ENCODE measurements at places on chromosomes 1 and 21.
A peak's percentile ranks its signal among the peaks of the same experiment; 100 is the strongest.

GRCh38 chr1:202255343-202255742, 61.7 kb downstream of the LGR6 start:
- no peak for DNase-seq

GRCh38 chr21:41680444-41681347, 86.2 kb downstream of the RIPK4 start:
- DNase-seq, result no peak

- no peak for DNase-seq
Observed at GRCh38 chr21:42490720-42491119, 5.3 kb downstream of the RSPH1 start.

- no peak for DNase-seq
Observed at GRCh38 chr21:28423521-28424190, 569.0 kb downstream of the LTN1 start.

DNA sequence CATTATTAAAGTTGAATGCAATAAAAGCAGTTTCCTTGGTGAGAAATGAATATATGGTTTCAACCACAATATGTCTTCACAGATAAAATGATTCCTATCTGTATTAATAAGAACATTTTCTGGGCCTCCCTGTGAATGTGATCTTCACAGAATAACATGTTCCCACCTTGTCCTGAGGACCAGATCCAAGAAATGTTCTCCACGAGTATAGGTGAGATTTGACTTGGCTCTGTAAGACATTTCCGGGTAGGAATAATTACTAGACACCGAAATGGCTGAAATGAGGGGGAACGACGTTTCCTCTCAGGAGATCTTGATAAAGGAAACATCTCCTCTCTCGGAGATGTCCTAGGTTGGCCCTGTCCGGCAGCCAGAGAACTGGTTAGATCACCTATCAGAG, 61.4 kb downstream of the CLIC6 start:
- DNase-seq, result no peak

DNA sequence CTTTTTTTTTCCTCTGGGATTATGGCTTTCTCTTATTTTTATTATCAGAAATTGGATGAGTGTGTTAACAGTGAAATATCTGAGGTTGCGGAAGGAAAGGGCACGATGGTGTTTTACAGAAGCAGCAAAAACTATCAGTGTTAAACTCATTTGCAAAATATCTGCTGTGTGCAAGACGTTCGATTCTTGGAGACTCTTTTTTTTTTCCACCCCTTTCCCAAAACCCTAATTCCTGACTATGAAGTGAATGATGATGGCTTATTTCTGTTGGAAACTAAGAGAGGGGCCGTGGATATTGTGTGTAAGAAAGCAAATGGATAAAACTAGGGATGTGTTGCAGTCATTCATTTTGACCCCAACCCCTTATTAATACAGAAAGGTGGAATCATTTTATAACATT, 677 bp downstream of the NCAM2 start:
- DNase-seq, result no peak

DNA sequence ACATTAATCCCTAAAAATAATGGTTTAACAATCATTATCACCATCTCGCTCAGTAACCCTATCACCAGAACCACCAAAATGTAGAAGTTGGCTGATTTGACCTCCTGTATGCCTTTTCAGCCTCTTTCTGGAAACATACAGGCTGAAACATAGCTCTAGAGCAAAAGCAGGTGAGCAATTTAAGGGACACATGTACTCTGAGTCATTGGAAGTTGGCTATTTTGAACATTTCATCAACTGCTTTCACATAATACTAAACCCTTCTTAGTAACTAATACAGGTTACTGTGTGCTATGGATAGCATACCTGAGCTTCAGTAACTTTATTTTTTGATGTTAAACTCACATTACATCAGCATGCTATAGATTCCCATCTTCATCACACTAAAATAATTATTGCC, 19.8 kb upstream of the DDAH1 start:
- DNase-seq, result no peak

DNA sequence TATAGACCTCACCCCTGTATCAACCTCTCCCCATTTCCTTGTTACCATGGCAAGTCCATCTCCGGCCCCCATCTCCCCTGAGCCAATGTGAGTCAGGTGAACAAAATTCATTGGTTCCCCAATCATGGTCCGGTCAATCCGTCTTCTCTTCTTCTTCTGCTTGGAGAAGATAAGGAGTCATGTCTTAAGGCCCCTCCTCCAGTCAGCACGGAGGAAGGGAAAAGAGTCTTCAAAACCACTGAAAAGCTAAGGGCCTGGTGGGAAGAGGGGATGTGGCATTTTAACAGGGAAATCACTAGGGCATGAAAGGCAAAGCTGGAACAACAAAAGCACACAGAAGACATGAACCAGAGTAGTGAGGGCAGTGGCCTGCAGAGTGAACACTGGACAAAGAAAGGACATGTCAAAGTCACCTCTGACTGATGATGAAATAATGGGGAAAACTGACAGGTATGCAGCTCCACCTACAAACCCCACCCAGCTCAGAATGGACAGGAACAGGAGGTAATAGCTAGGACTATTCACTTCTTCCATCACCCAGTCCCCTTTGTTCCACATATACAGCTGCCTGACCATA, 4.4 kb downstream of the CDC42SE1 start:
- DNase-seq, result no peak

- DNase-seq, result no peak
Observed at GRCh38 chr1:82141390-82141789, 340.7 kb downstream of the ADGRL2 start.

DNA sequence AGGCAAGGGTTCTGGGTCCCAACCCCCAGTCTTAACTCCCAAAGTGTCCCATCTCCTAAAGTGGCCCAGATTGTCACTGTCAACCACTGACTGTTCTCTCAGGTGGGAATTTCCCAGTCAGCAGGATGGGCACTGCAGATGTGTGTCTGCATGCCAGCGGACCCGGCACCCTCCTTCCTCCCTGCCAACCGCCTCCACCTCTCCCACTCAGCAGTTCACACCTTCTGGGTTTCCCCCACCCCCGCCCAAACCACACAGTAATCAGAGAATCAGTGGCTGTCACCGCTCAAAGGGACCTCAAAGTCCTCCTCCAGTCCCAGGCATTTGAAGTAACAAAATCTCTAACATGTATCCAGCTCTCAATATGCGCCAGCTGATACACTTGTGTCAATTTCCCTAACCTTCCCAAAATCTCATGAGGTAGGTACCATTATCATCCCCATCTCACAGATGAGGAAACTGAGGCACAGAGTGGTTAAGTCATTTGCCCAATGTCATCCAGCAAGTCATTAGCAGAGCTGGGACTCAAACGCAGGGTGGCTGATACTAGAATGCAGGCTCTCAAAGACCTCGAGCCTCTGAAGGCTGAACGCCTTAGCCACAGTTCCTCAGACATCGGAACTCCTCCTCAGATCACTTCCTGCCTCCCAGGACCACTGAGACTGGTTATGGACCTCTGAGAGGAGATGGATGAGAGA, 4.8 kb downstream of the RUNX3 start:
- peak; percentile 70 for DNase-seq

- no peak for DNase-seq
Observed at GRCh38 chr21:45053561-45054226, 20.7 kb upstream of the ADARB1 start.

- DNase-seq, result no peak
Observed at GRCh38 chr1:183243161-183244050, 57.3 kb downstream of the LAMC2 start.

GRCh38 chr1:33155877-33156538, 25.8 kb downstream of the TRIM62 start:
- no peak for DNase-seq

GRCh38 chr1:6322161-6322560, 61.3 kb upstream of the GPR153 start:
- DNase-seq, result no peak

GRCh38 chr1:189530162-189530561, 947.5 kb downstream of the BRINP3 start:
- no peak for DNase-seq

GRCh38 chr1:7640920-7641585, 130.0 kb upstream of the VAMP3 start:
- DNase-seq, result no peak

- DNase-seq, result peak; percentile 37
Observed at GRCh38 chr1:67685558-67686266, 711 bp downstream of the GADD45A start.

DNA sequence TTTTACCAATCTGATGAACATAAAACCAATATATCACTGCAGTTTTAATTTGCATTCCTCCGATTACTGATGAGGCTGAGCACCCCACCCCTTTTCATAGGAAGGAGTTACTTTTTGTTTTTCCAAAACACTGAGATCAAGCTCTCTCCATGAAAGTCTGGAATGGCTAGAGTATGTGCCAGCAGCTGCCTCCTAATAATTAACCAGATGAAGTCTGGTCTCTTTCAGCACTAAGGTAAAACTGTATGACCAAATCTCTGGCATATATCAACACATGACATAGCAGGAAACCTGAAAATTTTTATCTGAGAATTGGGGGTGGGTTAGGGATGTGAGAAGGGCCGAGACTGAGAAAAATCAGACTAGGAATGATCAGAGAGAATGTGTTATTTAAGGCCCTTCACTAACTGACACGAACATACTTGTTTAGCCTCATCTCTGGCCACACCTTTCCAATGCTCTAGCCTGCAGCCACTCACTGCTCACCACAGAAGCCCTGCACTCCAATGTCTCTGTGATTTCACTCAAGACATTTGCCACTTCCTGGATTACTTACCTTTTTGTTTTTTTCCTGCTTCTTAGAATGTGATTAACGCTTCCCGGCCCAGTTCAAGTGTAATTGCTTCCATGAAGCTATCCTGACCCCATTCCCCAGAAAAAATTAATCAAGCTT, 34.7 kb downstream of the WASF2 start:
- no peak for DNase-seq

- no peak for DNase-seq
Observed at GRCh38 chr1:231027136-231027925, 12.7 kb downstream of the FAM89A start.

GRCh38 chr1:228236744-228237143, 28.9 kb downstream of the OBSCN start:
- no peak for DNase-seq

GRCh38 chr1:163166886-163167555, 35.7 kb downstream of the RGS5 start:
- no peak for DNase-seq

- no peak for DNase-seq
Observed at GRCh38 chr1:23814016-23814415, 11.2 kb downstream of the HMGCL start.

DNA sequence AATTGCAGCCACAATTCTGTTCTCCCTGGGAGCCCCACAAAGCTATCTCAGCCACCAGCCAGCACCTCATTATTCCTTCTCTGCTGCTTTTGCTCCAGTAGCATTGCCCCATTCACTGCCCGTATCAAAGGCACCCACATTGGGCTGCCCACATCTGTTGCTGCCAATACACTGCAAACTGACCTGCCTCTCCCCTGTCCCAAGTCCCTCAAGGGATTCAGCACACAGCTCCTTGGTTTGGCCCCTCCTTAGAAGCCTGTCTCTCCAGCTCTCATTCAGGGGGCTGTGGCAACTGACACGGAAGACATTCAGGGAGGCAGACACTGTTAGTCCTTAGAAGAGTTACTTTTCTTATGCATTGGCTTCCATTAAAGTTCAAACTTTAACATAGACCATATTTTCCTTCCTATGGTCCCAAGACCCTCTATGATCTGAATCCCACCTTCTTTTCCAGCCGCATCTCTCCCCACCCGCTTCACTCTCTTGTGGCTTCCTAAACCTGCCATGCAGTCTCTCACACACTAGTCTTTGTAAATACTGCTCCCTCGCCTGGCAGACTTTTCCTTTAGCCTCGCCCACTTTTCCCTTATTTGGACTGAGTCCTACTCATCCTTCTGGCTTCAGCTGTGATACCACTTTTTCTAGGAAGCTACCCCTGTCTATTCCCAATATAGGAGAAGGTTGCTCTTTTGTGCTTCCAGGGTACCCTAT, 19.3 kb upstream of the KLHDC8A start:
- DNase-seq, result no peak

GRCh38 chr1:209641832-209642172, 10.4 kb downstream of the LAMB3 start:
- no peak for DNase-seq

All from stimulated activated CD8-positive, alpha-beta memory T cell treated with anti-CD3 and anti-CD28 coated beads, Interleukin-7, amount 100 ng/mL, for 24 hours (primary cell).